ENCODE measurements at places on chromosomes 1 and 21.

DNA sequence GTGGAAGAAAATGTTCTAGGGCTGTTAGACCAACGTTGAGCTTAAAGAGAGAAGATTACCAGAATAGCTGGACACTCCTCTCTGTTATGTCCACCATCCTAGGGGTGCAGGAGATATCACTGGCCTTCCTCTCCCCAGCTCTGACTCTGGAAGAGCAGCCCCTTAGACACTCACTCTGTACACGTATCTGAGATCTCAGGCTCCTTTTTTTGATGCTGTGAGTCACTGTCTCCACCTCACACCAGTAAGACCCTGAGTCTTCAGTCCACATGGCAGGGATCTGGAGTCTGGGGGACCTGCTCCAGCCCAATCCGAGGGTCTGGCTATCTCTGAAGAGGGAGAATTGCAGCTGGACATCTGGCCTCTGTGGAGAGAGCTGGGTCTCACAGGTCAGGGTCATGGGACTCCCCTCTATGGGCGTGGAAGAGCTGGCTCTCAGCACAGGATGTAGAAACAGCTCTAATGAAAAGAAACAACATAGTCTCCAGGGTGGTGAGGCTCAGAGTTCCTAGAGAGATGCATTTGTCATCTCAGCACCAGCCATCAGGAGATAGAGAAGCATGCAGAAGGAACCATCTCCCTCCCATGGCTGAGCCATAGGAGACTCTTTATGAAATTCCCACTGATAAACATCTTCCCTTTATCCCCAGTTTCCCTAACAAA, 3.5 kb downstream of the FCRL3 start:
- no peak for DNase-seq

DNA sequence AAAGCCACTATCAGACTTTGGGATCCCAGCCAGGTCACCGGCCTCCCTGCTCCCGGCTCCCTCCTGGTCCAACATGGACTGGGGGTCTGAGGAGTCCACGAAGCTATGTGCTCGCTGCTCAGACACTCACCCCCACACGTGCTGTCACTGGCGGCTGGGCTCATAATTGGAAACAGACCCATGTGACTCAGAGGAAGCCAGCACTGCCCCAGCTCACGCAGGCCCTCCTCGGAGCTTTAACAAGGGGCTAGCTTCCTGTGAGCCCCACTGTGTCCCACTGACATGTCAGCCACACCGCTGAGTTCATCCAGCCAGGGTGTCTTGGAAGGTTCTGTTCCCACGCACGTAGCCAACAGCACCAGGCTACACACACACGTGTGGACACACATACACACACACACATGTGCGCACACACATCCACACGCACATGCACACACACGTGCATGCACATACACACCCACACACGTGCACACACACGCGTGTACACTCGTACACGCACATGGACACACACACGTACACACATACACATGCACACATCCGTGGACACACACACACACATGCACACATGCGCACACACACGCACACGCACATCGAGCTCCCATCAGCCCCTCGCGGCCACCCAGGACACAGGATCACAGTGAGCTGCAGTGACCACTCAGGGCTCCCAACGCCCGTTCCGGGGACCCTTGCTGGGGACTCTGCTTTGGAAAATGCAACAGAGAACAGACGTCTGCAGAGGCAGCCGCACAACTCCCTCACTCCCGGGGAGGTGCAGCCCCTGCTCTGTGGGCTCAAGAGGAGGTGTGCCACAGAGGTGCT, 18.4 kb upstream of the COL6A2 start:
- peak; percentile 74 for DNase-seq

DNA sequence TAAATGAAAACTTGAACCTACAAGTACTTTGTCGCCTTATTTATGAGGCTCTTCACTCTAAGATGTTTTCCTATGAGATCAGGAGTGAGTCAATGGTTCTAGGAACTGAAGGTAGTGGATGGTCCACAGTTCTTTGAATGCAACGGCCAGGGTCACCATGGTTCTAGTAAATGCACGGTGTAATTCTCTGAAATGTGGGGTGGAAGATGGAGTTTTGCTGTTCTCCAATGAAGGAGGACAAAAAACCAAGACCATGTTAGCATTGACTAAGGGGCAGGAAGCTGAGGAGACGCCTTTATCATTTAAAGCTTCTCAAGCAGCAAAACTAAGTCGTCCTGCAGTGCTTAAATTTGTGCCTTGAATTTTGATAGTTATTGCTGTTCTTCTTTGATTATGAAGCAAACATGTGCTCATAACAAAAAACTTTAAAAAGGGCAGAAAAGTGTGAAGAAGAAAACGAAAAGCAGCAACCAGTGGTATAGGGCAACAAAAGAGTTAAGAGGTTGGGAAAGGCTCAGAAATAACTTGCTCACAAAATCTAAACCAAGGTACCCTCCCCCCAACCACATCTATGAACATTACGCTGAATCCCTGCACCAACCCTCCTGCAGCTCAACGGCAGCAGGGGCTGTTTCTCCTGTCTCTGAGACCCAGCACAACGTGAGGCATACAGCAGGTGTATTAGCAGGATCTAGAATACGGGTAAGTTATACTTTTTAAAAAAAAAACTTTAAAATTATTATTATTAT, 85.0 kb downstream of the MRPL37 start:
- DNase-seq: no peak

DNA sequence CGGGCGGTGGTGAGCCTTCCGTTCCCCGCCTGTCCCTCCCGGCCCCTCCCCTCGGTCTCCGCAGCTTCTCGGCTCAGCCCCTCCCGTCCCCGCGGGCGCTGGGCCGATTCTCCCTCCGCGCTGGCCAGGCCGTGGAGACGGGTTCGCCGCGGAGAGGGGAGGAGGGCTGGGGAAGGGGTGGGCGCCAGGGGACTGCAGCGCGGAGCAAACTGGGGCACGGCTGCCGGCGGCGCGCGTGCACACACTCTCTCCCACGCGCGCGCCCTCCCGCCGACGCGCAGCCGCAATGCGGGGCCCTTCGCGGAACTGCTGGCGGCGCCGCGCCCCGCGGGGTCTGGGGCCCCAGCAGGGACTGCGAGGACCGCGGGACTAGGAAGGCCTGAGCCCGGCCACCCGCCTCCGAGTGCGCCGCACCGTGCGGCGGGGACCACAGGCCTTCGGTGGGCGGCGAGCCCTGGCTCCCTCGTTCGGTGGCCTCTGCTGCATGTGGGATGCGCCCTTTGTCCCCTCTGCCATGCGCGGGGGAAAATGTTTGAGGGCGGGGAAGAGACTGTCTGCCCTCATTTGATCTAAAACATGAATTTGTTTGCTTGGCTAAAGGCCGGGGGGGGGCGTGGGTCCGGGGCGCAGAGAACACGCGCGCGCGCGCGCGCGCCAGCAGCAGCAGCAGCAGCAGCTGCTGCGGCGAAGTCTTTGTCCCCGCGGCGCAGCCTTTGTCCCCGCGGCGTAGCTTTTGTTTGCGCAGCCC, 90.7 kb upstream of the VAMP3 start:
- DNase-seq: no peak

DNA sequence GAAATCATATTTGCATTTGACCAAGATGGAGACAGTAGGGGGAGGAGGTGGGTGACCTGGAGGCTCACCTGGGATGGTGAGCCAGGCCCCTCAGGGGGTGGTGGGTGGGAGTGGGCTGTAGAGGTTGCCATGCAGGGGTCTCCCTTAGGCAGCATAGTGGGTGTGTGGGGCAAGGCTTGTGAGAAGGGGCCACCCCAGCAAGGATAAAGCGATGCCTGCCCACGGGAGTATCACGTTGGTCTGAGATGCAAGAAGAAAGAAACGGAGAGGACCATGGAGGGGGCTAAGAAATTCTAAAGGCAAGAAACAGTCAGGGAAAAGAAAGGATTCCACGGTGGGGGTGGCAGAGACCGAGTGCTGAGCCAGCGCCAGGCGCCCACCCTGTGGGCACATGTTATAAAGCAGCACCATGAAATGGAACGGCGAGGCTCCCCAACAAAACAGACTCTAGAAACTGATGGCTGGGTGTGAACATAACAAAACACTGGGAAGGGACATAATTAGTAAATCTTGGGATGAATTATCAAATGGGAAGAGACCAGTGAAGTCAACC, 11.7 kb upstream of the C2CD2 start:
- DNase-seq: no peak

- DNase-seq: no peak
Measured at GRCh38 chr1:116097626-116098025, 13.6 kb upstream of the MAB21L3 start.

- no peak for DNase-seq
Measured at GRCh38 chr1:28983509-28984310, 69.3 kb downstream of the EPB41 start.

DNA sequence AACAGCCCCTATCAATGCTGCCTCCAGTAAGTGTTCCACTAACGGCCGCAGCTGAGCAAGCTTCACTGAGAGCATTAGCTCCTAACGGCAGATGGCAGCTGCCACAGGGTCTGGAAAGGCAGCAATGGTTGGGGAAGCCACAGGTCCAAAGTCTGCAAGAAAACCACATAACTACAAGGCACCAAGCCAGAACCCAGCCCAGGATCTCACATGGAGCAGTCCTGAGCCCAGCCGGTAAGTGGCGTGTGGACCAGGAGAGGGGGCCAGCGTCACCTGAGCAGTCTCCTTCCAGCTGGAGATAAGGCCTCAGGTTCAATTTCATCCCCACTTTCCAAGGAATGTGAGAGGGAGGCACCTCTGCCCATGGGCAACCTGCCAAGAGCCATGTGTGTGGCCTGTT, 13.2 kb downstream of the SYT2 start:
- DNase-seq: no peak

DNA sequence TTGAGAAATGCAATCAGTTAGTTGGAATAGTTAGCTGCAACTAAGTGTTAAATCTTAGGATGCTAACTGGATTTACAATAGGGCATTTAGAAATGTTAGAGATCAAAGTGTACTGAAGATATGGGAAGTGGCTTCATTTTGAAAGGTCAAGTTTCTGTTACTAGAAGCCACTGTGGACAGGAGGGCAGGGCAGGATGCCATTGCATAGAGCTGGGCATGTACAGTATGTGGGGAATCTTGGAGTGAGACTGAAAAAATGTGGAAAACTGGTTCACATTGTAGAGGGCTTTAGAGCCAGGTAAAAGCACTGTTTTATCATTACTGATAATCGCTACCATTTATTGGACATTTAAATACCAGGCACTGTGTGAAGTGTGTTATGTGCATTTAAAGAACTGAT, 31.0 kb downstream of the ARID1A start:
- DNase-seq: no peak

DNA sequence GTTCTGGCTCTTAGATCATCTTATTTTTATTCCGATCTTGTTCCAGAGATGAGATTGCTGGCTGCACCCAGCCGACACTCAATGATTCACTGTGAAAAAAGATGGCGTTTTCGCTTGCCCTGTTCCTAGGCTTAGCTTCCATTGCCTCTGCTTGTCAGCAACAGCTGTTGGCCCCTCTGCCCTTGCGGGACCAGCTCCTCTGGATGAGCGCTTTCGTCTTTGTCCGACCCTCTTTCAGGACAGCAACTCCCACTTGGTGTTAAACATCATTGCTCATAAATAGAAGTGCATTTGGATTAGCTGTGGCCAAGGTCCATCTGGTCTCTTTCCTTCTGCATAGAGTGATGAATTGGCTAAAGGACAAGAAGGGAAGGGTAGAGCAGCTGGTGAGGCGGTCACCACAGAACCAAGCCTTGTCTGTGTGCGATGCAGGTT, 43.5 kb upstream of the SCCPDH start:
- no peak for DNase-seq

- DNase-seq: no peak
Measured at GRCh38 chr1:80540149-80540548, 1260.6 kb upstream of the ADGRL2 start.

DNA sequence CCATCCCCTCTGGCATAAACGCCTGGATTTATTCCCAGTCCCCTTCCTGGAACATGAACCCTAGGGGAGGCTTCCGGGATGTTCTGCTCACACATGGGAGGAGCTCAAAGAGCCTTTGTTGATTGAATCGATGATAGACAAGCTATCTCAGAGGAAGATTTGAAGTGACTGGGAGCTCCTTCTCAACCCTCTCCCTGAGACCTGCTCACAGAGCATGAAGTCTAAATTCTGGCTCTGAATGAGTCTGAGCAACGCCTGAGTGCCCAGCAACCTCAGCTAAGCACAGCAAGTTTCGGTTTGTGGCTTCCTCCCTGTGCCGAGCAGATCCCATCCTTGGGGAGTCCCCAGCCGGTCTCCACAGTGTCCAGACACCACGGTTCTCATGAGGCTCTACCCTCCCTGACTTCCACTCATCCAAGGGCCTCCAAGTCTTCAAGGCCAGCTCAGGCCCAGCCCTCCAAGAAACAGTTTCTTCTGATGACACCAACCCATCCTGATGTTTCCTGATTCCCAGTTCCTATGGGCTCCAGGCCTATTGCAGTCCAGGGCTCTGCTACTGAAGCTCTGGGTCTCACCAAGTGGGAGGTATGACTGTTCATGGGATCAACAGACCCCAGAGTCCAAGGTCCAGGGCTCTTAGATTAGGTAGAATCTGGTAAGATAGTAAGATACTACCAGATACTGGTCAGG, 190.8 kb downstream of the DYRK1A start:
- no peak for DNase-seq

GRCh38 chr1:159012495-159012894, 2.8 kb downstream of the IFI16 start:
- DNase-seq: no peak

DNA sequence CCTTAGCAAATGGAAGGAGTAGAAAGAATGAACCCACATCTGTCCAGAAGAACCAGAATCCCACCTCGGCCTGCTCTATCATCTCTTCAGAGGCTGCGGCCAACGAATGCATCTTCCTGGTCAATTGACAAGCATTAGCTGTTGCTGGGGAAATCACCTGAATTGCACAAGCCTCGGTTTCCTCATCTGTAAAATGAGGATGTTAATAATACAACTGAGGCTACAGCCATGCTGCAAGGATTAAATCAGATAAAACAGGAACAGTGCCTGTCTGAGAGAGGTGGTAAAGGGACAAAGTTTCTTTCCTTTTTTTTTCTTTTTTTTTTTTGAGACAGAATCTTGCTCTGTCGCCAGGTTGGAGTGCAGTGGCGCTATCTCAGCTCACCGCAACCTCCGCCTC, 99.8 kb downstream of the KIF14 start:
- no peak for DNase-seq

GRCh38 chr1:98458511-98459485, 202.7 kb upstream of the SNX7 start:
- no peak for DNase-seq

DNA sequence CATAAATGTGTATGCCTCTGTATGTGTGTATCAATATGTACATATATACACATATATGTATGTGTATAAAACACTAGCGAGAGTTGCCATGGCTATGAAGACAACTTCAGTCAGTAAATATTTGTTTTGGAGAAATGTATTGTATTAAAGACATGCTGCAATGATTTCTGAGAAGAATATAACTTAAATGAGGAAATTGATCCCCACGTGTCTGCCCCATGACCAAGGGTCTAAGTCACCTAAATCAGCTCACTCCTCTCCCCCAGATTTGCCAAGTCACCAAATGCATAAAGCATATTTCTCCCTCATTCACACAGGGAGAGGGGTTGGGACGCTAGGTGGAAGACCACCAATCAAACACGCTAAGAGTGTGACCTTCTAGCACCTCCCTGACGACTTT, 58.3 kb upstream of the LYST start:
- no peak for DNase-seq

- no peak for DNase-seq
Measured at GRCh38 chr1:229280921-229281320, 10.0 kb downstream of the RAB4A start.

GRCh38 chr1:163191301-163191700, 11.4 kb downstream of the RGS5 start:
- no peak for DNase-seq

GRCh38 chr21:24868117-24868516, 739.2 kb downstream of the MRPL39 start:
- no peak for DNase-seq

All from tibial artery (tissue), 4 donors.